Esophagus mucosa (tissue), 1 donor: ENCODE measurements at places on chromosomes 4 and X.

GRCh38 chrX:572538-573124 lies 58.0 kb upstream of the SHOX start:
- ATAC-seq, result no peak

GRCh38 chrX:68462197-68462596 lies 28.9 kb upstream of the OPHN1 start:
- ATAC-seq, result no peak

DNA sequence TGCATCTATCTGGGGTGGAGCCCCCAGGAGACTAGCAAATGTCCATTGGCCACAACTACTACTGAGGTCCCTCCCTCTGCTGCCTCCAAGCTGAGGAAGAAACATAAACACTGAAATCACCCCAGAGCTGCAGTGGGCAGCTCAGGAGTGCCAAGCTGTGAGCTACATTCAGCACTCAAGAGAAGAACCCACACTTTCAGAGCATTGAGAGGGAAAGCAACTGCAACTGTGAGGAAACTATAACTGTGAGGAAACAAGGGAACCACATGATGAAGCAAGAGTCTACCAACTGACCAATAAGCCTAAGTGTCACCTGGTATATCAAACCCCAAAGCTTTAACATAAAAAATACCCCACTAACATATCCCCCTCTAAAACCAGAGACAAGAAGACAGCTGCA lies 373.5 kb upstream of the TACR3 start:
- no peak for ATAC-seq

- no peak for ATAC-seq
These were observed 61.6 kb downstream of the SAT1 start for GRCh38 chrX:23844502-23845138.

DNA sequence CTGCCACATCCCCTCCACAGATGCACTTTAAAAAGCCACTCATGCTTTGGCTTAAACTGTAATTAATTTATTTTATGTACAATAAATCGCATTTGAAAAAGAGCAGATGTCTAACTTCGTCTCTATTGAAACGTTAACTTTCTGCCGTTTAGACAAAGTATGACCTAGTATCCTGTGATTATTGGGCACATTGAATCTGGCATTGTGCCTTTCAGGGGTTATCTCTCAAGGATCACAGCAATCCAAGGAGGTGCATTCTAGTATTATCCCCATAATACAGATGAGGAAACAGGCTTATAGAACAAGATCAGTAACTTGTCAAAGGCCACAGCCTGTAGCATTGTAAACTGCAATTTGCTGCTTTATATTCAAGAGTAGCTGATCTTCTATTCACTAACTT lies 4.6 kb downstream of the RASL11B start:
- no peak for ATAC-seq

GRCh38 chrX:49209434-49210251 lies 9.7 kb upstream of the SYP start:
- no peak for ATAC-seq

GRCh38 chrX:109774706-109775105 lies 41.6 kb upstream of the ACSL4 start:
- no peak for ATAC-seq

DNA sequence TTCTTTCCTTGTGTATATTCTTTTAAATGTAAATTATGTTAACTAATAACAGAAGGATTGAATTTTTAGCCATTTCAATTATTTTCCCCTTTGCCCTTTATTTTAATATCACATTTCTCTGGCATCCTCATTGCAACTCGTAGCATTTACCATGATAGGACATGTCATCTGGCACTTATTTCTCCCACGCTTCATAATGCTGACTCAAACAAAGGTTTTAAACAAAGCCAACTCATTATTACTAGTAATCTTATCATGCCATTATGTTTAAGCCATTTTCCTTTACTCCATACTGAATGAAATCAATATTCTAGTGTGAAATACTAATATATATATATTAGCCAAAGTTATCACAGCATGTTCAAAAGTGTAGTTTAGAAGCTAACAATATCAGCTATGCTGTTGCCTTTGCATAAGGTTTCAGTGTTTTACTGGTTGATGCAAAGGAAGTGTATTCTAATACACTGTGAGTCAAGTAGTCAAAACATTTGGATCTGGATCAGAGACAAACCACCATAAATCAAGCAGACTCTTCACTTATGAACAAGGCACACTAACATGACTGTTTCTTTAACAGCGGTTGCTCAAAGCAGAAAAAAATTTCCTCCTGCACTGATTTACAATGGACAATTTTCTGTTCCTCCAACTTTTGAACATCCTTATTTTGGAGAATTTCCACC lies 281.6 kb downstream of the SLC7A11 start:
- ATAC-seq, result peak; percentile 79

DNA sequence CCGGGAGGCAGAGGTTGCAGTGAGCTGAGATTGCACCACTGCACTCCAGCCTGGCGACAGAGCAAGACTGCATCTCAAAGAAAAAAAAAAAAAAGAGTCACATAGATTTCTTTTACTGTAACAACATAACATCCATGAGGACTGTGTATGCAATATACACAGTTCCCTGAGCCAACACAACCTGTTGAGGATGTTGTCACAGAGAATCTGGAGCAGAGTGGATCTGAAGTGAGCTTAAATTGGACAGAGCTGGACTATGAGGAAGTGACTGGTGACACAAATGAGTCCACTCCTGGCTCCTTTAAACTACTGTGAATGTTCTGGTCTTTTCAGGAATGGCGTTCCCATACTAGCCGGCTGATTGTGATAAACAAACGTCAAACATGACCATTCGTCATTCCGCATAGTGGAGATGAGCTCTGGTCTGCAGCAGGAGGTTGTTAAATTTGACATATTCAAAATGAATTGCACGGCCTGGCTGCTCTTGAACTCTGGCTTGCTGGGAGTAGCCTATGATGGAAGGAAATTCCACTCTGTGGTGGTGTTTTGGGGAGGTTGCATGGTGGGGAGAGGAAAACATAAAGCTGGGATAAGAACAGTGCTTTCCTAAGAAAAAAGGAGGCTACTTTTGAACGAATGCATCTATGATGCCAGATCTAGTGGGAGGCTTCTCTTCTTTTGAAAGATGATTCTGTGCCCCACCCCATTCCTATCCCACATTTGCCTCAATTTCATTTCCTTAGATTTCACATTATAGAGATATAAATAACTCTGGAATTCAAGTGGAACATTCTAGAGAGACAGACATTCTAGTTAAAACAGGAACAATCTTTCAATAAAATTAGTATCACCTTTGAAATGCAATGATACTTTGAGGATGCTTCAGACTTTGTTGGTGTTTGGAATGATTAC lies 149.5 kb downstream of the SHROOM3 start:
- no peak for ATAC-seq
